Activated gamma-delta T cell treated with Interleukin-2 at 50 U/mL for 16 hours (primary cell): ENCODE measurements at places on chromosomes 3 and 15.

DNA sequence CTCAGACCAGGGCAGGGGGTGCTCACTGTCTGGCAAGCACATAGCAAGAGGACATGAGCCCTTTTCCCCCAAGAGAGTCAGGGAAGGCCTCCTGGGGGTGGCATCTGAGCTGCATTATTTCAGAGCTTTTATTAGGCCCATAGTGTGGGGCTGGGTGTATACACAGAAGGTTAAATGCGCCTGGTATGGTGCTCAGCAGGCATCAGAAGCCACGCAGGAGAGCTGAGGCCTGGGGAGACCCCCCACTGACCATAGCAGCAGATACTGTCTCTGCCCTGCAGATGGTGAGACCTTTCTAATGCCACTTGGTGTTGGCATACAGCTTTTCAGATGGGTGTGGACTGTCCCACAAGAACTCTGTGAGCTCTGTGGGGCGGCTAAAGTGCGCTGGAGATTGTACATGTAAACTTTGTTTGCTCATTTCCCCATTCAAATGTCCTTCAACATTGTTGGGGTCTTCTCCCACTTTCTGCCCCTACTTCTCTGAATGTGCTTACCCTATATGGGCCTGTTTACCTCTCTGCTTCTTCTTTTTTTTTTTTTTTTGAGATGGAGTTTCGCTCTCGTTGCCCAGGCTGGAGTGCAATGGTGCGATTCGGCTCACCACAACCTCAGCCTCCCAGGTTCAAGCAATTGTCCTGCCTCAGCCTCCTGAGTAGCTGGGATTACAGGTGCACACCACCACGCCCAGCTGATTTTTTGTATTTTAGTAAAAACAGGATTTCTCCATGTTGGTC lies 62.2 kb downstream of the CDC25A start:
- DNase-seq, result no peak

DNA sequence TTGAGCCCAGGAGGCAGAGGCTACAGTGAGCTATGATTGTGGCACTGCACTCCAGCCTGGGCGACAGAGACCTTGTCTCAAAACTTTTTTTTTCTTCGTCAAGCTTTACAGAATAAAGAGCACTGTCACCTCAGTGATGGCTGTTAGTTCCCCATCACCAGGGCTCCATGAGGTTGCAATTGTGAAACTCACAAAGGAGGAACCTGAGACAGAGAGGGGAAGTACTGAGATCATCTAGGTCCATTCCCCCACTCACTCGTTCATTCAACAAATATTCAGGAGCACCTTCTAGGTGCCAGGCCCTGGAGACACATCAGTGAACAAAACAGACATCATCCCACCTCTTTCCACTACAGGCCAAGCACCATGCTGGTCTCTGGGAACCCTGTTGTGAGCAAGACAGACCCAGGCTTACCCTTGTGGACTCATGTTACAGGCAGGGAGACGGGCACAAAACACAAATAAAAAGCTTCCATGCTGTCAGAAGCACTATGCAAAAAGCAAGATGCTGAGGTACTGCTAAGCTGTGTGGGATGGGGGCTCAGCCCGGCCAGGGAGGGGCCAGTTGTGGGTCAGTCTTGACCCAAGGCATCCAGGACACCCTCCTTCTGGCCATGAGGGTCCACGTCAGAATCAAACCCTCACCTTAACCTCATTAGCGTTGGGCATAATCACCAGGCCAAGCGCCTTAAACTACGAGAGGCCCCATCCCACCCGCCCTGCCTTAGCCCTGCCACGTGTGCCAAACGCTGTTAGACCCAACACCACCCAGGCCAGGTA lies 2.1 kb upstream of the RHO start:
- no peak for DNase-seq

DNA sequence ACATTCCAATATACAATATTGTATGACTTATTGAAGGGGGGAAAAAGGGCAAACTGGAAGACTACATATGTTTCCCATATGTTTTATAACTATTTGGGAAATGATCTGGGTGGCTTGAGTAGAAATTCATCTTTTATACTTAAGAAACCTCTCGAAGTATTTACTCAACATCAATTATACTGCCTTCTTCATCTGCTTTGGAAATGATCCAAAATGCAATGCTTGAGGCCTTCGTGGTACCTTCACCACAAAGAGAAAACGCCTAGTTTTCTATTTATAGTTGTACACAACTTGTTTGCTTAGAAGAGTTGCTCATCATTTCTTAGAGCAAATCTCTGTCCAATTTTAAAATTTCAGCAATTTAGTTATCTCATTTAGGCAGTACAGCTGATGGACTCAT lies 18.8 kb downstream of the ACKR4 start:
- DNase-seq, result no peak

- no peak for DNase-seq
Measured at GRCh38 chr15:93779341-93779740, 452.0 kb upstream of the MCTP2 start.

GRCh38 chr3:11211531-11212298 lies 57.4 kb downstream of the HRH1 start:
- DNase-seq, result no peak

- DNase-seq, result peak; percentile 19
Measured at GRCh38 chr15:72229076-72229946, 1.7 kb downstream of the PKM start.

DNA sequence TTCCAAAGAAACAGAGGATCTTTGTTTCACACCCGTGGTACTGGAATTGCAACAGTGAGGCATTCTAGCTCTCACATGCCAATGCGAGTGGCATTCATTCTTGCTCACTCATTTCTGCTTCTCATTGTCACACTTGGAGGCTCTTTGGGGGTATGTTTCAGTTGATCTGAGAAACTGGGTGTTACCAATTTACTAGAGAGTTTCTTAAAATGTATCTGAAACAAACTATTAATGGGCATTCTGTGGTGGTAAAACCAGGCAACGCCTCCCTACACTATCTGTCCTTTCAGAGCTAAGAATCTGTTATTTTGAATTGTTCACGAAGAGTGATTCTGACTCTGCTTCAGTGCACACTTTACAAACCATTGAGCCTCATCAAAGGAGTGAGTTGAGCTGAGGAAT lies 140.6 kb upstream of the BHLHE40 start:
- no peak for DNase-seq

DNA sequence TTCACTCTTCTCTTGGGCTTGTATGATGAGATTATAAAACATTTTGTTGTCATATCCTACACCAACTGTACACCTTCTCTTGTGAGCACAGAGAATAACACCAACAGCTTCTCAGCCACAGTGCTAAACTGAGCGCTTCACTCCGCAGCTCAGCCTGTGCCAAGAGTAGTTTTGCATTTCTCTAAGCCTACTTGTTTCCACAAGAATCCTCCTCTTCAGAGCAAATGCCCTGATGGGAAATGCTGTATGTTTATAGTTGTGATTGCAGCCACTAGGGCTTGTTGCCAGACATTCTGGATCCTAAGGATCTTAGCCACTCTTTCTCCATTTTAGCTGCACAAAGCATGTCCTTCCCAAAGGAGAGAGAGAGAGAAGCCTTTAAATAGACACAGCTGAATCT lies 138.8 kb upstream of the PLXND1 start:
- no peak for DNase-seq

DNA sequence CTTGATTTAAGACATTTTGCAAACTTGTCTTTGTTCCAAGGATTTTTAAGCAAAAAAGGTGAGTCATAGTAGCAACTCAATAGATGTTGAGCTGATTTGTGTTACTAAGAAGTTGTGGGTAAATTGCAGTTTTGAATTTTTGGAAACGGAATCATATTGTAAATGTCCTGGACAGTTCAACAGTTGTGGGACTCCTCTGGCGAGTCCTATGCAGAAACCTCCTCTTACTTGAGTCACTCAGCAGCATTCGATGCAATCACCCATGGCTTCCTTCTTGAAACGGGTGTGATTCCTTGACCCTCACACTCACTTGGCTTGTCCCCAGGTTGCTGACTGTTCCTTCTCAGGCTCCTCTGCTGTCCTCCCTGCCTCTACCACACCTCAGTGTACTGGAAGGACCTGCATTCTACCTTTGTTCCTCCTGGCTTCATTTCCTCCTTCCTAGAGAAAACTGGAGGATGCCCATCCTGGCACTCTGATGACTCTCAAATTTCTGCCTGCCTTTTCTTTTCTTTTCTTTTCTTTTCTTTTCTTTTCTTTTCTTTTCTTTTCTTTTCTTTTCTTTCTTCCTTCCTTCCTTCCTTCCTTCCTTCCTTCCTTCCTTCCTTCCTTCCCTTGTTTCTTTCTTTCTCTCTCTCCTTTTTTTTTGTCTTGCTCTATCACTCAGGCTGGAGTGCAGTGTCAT lies 52.8 kb upstream of the DGKG start:
- DNase-seq, result no peak

GRCh38 chr15:38809621-38810020 lies 245.0 kb upstream of the RASGRP1 start:
- no peak for DNase-seq

DNA sequence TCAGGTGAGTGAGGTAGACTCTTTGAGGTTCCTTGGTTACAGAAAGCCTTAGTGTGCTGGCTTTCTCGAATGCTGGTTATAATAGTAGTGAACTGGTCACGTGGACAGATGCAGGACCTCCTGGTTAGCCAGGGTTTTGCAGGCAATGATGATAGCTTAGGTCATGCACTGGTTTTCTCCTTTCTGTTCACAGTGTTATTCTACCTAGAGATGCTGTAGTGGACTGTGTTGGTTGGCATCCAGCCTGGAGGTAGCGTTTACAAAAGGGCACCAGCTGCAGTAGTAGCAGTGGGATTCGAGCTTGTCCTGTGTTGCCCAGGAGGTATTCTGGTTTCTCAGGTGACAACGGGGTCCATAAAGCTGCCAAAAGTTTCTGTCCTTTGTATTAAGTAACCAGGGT lies 27.0 kb downstream of the PCCB start:
- DNase-seq, result no peak

- DNase-seq, result no peak
Measured at GRCh38 chr3:134594331-134594741, 56.5 kb downstream of the KY start.

- no peak for DNase-seq
Measured at GRCh38 chr3:35727179-35727578, 87.9 kb downstream of the ARPP21 start.

DNA sequence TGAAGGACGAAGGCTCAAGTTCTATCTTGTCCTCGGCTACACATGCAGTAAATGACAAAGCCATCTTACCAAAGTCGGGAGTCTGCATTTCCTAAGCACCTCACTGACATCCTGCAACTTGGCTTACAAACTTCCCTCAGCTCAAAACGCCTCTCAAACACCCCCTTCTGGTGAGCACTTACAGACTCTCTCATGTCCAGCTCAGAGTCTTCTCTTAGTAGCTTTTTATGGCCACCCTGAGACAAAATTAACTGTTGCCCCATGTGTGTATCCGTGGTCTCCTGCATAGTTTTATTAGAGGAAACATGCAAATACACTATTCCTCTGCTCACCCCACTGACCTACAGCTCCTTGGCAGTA lies 819.7 kb downstream of the FHIT start:
- DNase-seq, result no peak

DNA sequence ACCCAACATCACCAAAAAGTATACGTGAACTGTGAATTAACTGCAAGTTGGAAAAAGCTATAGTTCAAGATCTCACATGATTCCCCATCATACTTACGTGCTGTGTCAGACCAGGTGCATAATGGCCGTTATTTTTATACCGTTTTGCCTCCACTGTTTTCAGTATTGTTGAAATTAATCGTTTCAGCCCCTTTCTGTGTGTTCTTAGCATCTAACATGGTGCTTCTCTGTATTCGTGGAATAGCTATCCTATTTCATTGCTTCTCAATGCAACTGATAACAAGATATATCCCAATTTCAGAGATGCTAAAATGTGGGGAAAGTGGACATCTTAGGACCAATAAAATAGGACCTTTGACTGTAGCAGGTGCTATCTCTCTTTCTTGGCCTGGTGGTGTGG lies 13.7 kb downstream of the CA12 start:
- DNase-seq, result no peak

DNA sequence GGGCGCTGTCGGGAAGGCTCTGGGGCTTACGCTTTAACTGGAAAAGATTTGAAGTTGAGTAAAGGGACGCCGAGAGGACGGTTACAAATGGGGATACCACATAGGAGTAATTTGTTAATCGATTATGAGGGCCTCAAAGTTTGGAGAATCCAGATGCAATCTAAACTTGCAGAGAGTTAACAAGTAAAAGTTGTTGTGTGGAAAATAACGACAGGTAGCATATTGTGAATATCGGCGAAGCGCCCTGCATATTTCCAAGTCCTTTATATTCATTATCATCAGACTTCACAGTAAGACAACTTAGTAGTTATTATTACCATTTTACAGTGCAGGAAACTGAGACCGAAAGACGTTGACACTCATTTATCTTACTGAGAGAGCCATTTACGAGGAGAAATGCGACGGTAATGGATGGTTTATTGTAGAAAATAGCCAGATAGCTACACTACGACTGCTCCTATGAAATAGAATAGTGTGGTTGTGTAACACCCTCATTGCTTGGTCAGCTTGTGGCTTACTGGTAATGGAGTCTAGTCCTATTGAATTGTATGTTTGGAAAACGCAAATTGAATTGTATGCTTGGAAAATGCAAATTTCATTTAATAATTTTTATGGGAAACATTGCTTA lies 700 bp downstream of the MKRN2 start:
- DNase-seq, result no peak

GRCh38 chr3:157438194-157438730 lies 1.6 kb downstream of the PTX3 start:
- DNase-seq, result no peak

DNA sequence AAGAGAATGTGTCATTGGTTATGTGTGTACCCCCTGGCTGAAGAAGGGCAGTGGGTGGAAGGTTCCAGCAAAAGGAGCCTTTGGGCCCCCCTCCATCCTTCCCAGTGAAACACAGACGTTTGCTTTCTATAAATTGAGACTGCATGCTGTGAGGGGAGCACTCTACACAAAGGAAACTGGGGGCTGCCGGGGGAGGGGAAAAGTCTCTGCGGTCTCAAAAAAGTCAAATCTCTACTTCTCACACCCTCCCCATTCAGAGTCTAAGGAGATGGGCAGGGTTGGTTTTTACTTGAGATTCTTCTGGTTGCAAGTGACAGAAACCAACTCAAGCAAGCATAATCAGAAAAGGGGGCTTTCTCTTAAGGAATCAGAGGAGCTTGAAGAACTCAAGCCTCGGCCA lies 50.1 kb upstream of the TLE3 start:
- DNase-seq, result no peak

DNA sequence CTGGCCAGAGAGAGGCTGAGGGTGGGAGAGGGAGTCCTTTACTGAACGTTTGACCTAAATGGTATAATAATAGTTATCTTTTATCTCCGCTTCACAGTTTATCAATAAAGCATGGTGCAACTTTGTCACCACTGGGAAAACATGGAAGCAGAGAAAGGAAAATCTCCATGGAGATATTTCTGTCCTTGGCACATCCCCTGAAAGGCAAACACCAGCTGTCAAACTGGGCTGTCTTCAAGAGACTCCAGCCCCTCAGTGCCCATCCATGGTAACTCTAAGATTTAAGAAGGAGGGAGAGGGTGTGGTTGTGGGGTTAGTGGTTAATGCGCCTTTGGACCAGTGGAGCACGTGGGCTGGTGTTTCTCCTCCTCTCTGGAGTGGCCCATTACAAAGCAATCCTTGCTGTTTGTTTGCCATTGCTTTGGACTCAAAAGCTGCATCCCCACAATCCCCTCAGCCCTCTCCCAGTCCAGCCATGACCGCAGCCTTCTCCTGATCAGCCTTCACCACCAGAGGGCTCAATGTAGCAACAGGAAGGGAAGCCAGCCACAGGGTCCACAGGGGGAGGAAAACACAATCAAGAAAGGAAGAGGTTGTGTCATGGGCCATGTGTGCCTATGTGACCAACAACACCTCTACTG lies 38.2 kb upstream of the FAM174B start:
- no peak for DNase-seq
